ENCODE measurements at places on chromosomes 6 and 20.
A peak's percentile ranks its signal among the peaks of the same experiment; 100 is the strongest.

DNA sequence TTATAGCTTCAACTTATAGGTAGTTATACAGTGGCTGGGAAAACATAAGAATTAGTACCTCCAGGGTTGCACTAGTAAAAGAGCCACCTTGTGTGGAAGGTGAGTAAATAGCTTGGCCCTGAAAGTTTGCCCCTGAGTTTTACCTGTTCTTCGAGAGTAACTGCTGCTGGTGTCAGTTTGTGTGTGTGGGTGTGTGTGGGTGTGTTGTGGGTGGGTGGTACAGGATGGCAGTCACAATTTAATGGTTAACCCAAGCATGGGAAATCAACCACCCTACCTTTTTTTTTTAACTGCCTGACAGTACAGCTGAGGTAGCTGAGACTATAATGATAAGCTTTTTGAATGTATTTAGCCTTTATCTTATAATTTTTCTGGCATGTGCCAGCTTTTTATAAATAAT lies 137.3 kb downstream of the STXBP5 start:
- DNase-seq, result no peak

DNA sequence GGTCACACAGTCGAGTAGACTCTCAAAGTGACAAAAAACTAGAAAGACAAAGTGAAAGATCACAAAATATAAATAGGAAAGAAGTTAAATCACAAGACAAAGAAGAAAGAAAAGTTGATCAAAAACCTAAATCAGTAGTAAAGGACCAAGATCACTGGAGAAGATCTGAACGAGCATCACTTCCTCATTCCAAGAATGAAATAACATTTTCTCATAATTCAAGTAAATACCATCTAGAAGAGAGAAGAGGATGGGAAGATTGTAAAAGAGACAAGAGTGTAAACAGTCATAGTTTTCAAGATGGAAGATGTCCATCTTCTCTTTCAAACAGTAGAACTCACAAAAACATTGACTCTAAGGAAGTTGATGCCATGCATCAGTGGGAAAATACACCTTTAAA lies 31.6 kb upstream of the GJA10 start:
- DNase-seq, result no peak

DNA sequence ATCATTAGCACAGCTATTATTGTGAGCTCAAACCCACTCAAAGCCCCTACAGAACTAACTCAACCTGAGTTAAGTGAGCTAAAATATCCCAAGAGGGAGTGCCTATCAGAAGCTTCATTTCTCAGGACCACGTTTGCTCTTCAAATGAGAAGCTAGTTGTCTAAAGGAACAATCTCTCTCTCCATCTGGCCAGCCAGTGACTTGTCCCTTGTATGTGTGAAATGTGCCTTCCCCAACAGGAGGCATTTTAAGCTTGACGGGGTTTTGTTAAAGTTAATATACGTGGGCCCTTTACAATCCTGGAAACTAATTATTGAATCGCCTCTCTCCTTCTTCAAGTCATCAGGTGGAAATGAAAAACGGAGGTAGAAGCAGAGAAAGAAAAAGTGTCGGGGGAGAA lies 62.0 kb downstream of the TRERF1 start:
- DNase-seq, result no peak

- DNase-seq, result no peak
Observed at GRCh38 chr6:118953391-118953790, 18.4 kb upstream of the MCM9 start.

DNA sequence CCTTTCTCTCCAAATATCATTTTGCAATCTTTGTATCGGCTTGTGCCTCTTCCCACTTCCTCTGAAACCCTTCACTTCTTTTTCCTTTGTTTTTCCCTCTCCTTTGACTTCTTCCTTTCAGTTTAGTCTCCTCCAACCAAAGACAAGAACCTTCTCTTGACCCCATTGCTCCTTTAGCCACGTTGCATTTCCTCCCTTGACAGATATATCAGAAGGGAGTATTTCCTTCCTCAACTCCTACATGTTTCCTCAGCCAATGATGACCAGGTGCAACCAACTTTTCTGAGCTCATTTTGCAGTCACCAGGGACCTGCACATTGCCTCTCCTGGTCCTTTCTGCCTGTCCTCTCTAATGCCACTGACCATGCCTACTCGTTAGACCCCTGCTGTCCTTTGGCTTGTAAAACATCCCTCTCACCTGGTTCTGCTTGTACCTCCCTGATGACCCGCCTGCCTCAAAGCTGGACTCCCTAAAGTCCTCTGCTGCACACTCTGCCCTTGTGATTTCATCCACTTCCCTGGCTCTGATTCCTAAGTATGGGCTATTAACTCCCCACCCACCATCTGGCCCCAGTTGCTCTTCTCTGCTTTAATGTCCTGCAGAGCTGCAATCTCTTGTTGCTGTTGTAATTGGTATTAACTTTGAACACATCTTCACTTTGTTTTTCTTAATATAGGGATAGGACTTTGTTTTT lies 27.4 kb downstream of the SLC22A16 start:
- no peak for DNase-seq

- DNase-seq, result peak; percentile 96
Observed at GRCh38 chr6:14743474-14744211, 502.2 kb upstream of the JARID2 start.

GRCh38 chr6:4913705-4914419 lies 90.0 kb downstream of the RPP40 start:
- no peak for DNase-seq

DNA sequence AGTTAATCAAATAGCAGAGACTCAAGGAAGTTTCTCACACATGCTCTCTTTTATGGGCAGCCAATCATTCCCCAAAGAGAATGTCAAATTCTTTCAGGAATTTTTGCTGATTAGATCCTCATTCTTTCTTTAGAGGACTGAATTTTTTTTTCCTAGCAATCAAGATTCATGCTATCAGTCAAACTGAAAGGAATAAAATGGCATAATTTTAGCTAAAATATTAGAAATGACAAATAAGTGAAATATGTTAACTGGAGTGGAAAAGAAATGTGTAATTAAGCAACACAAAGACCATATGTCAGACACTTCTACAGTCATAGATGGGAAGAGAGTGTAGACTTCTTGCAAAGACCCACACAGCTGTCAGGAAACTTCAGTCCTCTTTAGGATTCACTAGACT lies 242.3 kb upstream of the RNF217 start:
- no peak for DNase-seq

DNA sequence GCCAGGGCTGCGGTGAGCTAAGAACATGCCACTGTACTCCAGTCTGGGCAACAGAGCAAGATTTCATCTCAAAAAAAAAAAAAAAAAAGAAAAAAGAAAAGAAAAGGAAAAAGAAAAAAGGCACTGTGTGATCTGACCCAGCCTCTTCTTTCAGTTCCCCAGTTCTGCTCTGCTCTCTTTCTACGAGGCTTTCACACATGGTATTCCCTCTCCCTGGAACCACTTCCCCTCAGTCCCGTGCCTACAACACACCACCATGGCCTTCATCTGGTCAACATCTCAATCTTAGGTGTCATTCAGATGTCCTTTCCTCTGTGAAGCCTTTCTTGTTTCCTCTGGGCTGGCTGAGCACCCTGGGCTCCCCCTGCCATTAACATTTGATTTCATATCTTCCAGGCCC lies 2.3 kb upstream of the DSN1 start:
- DNase-seq, result no peak

DNA sequence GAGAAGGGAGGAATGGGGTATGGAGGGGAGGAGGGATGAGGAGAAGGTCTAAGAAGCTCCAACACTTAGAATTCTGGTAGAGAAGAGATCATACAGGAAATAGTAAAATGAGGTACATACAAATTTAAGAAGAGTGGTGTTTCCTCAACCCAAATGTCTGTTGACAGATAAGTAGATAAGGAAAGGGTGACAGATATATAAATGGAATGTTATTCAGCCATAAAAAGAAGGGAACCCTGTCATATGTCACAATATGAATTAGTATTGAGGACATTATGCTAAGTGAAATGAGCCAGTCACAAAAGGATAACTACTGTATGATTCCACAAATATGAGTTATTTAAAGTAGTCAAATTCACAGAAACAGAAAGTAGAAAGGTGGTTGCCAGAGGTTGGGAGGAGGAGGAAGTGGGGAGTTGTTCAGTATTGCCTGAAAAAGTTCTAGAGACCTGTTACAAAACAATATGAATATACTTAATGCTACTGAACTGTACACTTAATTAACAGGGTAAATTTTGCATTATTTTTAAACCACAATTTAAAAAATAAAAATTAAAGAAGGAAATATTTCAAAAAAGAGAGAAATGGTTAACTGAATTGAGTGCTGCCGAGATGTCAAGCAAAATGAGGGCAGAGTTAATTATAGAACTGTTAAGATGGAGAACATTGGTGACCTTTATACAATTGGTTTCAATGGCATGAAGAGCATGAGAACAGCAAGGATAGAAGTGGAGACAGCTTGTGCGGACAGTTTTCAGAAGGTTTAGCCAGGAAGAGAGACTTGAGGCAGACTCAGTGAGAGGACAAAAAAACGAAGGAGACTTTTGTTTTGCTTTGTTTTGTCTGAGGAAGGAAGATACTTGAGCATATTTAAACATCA lies 47.6 kb upstream of the ADGRF4 start:
- DNase-seq, result no peak

GRCh38 chr20:19110285-19110684 lies 102.2 kb upstream of the SLC24A3 start:
- no peak for DNase-seq

- peak; percentile 27 for DNase-seq
Observed at GRCh38 chr6:119627908-119628669, 278.5 kb upstream of the MAN1A1 start.

DNA sequence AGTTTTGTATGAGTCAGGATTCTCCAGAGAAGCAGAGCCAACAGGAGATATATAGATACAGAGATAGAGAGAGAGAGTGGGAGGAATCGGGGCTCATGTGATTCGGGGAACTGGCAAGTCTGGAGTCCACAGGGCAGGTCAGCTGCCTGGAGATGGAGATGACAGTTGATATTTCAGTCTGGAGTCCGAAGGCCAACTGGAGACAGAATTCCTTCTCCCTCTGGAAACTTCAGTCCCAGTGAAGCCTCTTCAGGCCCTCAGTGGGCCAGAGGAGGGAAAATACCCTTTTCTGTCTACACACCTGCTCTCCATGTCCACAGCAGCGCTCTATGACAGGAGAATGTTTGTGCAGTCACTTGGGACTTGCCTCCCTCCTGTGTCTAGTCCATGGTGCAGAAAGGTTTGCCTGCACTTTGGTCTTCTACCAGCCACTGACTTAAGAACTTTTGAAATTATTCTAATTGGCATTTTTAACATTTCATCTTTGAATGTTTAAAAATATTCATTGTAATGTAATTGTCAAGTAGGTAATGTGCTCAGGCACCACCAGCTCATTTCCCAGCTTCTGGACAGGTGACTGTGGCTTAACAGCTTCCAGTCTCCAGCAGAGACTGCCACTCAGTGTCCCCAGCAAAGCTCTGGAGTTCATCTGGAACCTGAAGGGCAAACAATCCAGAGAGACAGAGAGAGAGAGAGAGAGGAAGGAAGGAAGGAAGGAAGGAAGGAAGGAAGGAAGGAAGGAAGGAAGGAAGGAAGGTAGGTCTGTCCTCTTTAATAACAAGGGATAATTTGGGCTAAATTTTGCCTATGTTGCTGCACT lies 43.8 kb upstream of the AFDN start:
- DNase-seq, result no peak

DNA sequence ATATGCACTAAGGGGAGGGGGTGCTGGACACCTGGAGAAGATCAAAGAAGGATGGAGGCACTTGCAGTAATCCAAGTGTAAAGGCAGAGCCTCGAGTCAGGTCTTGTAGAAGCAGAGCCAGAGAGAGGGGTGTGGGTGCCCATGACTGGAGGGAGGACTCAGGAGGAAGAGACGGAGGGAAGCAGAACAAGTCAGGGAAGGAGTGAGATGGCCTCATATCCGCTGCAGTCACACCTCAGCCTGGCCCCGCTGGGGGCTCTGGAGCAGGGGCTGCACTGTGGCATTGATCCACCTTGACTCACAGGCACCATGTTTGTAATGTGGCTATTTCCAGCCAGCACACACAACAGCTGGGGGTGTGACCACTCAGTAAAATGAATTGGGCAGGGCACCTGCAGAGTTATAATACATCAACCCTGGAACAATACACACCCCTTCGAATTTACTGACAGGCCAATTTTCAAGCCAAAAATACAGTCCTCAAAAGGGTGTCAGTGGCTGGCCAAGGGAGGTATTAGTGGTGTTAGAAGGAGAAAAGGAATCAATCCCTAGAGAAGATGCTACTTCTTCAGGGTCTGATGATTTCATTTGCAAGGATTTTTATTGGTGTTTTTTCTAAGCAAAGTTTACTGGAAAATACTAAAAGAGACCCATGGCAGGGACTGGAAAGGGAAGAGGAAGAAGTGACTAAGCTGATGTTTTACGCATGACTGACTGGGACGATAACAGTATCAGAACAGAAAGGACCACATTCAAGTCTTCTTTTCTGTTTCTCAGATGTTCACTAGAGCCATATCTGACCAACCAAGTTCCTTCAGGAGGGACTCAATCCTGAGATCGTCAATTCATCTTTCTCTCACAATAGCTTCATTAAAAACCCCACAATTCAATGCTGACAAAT lies 18.9 kb upstream of the NXT1 start:
- no peak for DNase-seq

DNA sequence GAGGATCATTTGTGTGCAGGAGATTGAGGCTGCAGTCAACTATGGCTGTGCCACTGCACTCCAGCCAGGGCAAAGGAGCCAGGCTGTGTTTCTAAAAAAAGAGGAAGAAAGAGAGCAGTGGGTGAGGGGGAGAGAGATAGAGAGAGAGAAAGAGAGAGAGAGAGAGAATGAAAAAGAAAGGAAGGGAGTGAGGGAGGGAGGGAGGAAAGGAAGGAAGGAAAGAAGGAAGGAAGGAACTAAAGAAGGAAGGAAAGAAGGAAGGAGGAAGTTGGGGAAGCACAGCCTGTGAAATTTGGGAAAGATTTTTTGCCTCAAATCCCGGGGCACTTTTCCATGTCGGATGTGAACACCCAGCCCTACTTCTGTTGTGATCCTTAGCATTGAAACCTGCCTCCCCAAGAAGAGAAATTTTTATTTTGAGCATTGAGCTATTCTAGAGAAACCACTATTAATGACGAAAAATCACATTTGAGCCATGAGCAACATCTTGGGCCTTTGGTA lies 57.8 kb downstream of the FOXA2 start:
- DNase-seq, result no peak

GRCh38 chr6:32843331-32843978 lies 392 bp downstream of the PSMB8 start:
- DNase-seq, result no peak

GRCh38 chr6:45687570-45687969 lies 309.8 kb upstream of the SUPT3H start:
- DNase-seq, result no peak

Data from stromal cell of bone marrow (primary cell).